ENCODE measurements at places on chromosomes 5 and 9.

DNA sequence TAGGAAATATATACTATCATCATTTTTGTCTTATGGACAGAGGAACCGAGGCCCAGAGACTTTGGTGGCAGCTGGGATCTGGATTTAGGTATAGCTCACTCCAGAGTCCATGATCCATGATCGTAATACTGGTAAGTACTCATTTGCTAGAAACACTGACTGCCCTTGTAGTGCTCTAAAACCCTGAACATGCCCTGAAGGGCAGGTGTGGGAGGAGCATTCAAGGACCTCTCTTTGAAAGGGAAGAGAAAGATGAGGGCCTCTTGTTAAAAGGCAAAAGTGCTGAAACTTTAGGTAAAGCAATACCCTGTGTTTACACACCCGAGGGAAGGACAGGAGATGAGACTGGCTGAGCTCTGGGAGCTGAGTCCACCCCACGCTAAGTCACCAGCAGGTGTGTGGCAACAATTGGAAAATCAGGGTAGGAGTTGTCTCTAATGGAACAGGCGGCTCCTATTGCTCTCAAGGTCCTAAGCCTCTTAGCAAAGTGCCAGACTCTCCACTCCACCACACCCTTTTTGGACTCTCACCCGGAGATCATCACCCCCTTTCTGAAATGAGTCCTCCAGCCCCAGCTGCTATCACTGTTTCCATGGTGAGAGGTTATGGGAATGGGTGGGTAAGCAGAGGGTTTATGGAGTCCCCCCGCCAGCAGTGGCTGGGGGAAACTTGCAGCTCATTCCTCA is 34.8 kb downstream of the TRPC7 start:
- DNase-seq, result no peak

DNA sequence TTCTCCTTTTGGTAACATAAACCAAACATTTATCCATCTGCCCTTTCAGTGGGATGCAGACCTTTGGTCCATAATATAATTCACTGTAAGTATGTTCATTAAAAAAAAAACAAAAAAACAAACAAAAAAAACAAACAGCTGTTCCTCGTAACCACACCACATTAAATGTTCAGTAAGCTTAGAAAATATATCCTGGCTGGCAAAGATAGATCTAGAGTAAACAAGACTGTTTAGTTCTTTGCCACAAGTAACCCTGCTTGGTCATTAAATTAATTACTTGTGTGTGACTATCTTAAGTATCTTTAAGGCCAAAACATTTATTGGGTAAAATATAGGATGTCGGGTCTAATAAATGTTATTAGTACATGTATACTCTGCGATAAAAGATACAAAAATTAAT is 1717.1 kb downstream of the EFNA5 start:
- no peak for DNase-seq

DNA sequence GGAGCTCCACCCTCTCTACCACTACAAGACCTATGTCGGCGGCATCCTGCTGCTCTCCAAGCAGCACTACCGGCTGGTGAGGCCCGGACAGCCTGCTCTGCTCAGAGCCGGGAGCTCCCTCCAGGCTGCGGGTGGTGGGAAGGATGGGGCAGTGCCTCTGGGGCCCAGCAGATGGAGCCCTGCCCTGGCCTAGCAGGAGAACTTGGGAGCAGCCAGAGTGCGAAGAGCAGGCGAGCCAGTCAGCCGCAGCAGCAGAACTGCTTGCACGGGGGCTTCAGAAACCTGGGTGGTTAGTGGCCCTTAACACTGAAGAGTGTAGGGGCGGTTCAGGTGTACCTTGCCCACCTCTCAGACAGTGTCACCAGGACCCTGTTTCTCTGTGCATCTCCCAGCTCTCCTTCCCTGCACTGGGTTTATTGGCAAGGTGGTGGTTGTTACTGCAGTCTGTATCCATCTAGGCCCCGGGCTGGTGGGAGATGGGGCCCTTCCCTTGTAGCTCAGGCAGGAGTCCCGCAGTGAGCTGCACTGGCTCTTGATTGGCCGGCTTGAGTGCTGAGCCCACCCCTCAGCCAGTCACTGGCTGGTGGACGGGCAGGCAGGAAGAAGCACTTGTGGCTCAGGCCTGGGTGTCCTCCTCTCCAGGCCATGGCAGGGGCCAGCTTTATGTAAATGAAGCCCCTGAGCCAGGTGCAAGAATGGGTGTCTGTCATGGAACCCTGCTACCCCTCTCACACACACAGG is 7.7 kb downstream of the B4GALT7 start:
- DNase-seq, result peak; percentile 49

GRCh38 chr9:83307066-83307724 is 231.0 kb downstream of the FRMD3 start:
- no peak for DNase-seq

DNA sequence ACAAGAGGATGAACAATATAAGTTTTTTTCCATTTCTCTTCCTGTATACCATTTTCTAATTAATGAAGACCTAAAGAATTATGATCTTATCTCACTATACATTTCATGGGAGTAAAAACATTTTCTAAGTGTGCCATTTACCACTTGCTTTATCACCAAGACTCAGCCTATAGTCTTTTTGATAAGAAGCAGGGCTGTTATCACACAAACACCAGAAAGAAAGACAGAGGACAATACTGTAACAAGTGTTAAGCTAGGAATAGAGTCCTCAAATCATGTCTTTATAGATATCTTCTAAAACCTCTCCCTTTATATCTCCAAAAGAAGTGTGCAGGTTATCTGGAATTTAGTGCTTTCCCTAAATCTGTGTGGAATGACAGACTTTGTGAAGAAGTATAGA is 119.7 kb downstream of the FAM174A start:
- DNase-seq, result no peak

DNA sequence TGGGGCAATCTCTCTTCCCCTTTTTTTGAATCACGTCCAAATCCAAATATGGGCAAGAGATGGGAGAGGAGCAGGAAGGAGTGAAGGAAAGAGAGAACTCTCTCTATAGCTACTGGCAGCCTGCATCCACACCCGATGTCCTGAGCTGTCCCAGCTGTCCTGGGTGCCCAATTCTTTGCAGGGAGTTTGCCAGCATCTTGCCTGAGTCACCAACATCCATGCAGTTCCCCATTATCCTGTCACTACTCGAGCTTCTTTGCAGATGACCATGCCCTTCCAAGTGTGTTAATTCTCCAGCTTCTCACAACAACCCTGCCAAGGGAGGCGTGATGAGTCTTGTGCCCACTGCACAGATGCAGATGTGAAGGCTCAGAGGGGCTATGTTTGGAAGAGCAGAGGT is 127.1 kb downstream of the NSG2 start:
- DNase-seq, result no peak

GRCh38 chr5:139399501-139400121 is 4.3 kb downstream of the SPATA24 start:
- DNase-seq, result no peak

- DNase-seq, result no peak
Measured at GRCh38 chr5:160435532-160435931, 13.9 kb downstream of the PTTG1 start.

GRCh38 chr9:135034106-135034505 is 53.4 kb upstream of the OLFM1 start:
- no peak for DNase-seq

DNA sequence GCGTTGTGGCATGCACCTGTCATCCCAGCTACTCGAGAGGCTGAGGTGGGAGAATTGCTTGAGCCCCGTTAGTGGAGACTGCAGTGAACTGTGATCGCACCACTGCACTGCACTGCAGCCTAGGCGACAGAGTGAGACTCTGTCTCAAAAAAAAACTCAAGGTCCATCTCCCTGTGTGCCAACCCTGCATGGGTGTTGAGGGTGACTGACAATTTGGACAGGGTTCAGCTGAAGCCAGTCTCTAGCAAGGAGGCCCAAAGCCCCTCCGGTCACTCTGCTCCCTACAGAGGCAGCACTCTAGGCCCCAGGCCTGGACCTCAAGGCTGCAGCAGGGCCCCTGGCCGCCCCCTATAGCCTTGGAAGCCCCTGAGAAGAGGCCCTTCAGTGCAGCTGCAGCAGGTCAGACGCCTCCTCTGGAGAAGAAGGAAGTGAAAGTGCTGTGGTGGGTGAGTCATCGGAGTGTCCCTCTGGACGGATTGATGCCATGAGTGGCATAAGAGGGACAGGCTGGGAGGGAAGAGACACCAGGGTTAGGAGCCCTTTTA is 39.2 kb upstream of the NEK6 start:
- DNase-seq, result peak; percentile 28

GRCh38 chr9:126614088-126614454 is 343 bp downstream of the LMX1B start:
- DNase-seq, result no peak

- DNase-seq, result no peak
Measured at GRCh38 chr9:108235609-108236008, 620.2 kb downstream of the ACTL7B start.

DNA sequence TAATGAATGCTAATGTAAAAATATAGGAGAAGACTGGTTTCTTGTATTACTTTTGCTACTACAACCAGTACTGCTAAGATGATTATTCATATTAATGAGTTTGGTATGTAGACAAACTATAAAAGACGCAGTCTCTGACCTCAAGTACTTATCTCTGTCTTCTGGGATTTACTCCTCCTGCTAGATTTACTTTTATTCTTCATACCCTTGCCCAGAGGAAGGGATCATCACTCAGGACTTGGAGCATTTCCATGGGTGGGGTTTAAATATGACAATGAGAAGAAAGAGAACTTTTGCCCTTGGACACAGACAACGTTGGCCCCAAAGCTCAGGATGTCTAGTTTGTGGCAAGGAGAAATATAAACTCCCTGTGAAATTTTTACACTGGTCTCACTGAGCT is 126.1 kb downstream of the BNC2 start:
- no peak for DNase-seq

DNA sequence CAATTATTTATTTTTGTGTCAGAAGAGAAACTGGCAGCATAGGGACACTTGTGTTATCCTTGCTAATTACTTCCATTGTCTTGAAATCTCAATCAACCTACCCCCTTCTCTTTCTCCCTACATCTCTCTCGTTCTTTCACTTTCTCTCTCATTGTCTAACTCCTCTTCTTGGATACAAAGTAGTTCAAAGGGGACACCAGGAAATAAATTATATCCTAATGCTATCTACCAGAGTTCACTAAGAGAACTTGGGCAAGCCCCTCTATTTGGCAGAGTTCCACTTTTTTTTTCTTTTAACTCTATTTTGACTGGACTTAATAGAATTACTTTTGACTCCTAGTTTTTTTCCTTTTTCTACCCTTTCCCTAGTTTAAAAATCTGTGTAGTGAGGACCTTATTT is 102.2 kb downstream of the MEF2C start:
- no peak for DNase-seq

- no peak for DNase-seq
Measured at GRCh38 chr9:133632806-133633680, 3.1 kb upstream of the DBH start.

DNA sequence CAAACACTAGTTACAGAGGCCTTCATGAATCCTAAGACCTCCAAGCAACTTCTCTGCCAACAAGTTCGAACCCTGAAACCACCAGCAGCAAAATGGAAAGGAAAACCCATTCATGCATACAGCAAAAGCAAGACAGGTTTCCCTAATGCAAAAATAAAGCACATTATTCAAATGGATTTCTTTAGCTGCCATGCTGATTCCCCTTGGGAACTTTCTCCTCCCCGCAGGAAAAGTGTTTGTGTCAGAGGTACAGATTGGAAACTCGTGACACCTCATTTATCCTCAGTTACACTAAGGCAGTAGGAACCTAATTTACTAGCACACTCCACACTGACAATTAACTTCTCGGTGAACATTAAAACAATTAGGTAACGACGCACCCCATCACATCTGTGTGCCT is 63.4 kb downstream of the TLE1 start:
- no peak for DNase-seq

GRCh38 chr9:126773004-126773607 is 31.7 kb upstream of the ZBTB43 start:
- no peak for DNase-seq

DNA sequence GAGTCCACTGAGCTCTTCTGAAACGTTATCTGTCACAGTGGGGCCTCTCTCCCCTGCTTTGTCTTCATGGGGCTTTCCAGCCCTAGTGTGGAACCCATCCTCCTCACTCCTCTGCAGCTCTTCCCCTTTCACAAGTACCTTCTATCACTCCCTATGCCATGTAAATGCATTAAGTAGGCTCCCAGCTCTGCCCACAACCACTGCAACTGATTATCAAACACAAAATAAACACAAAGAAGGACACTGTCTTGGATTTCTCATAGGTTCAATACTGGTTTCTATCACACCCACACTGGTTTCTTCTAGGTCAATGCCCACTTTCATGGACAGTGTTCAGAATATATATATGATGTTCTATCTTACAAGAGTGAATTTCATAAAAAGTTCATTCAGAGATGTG is 139.4 kb downstream of the GNAQ start:
- no peak for DNase-seq

DNA sequence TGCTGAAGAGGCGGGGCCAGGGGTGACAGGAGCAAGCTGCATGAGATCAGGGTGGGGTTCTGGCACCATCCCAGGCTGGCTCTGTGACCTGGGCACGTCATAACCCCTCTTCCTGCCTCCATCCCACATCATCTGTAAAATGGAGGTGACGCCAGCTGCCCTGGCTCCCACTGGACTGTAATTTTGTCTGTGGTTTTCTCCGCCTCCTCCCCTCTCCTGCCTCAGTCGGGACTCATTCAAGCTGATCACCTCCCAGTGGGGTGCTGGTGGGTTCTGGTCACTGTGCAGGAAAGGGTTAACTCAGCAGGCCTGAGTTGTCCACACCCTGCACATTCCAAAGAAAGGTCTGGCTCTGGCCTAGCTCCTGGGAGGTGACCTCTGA is 128.2 kb downstream of the RXRA start:
- no peak for DNase-seq
